ENCODE measurements at places on chromosomes 7 and 10. TPM values are rescaled to one million over a fixed set of nuclear protein-coding genes. Genes with fewer than 3 reads are reported as not detected.

Gene TMEM176A
- polyA plus RNA-seq: not detected

Gene GTF2IRD2
- polyA plus RNA-seq: 17.7 TPM

Gene IGFBP1
- not detected for polyA plus RNA-seq

Gene PKD1L1
- polyA plus RNA-seq: 0.28 TPM

Gene HOXA10
- not detected for polyA plus RNA-seq

Gene OR2A14
- not detected for polyA plus RNA-seq

Gene KCNK18
- not detected for polyA plus RNA-seq

Gene AKR1C4
- not detected for polyA plus RNA-seq

Gene GPR26
- 8.0 TPM for polyA plus RNA-seq
